H1 (cell line): ENCODE measurements at places on chromosomes 12 and 14. TPM values are rescaled to one million over a fixed set of nuclear protein-coding genes. Genes with fewer than 3 reads are reported as not detected.

Gene SLC5A8
- 0.11 TPM in 1 of 2 replicates, not detected in the other for total RNA-seq

Gene KRT72
- total RNA-seq: not detected in 2 replicates

Gene CMA1
- not detected in 2 replicates for total RNA-seq

Gene TULP3
- 18.4 and 21.7 TPM in 2 replicates for total RNA-seq

Gene TPH2
- 0.90 and 1.1 TPM in 2 replicates for total RNA-seq

Gene DICER1
- 60.2 and 61.8 TPM in 2 replicates for total RNA-seq

- no peaks in the 10 kb centered on the region for H3K27me3 ChIP-seq
- H3K4me1 ChIP-seq: no peaks in the 10 kb centered on the region
- H3K27ac ChIP-seq: no peak overlapping the region
- no peak for DNase-seq
Observed at GRCh38 chr14:44639781-44640385, 132.8 kb upstream of the FSCB start.

DNA sequence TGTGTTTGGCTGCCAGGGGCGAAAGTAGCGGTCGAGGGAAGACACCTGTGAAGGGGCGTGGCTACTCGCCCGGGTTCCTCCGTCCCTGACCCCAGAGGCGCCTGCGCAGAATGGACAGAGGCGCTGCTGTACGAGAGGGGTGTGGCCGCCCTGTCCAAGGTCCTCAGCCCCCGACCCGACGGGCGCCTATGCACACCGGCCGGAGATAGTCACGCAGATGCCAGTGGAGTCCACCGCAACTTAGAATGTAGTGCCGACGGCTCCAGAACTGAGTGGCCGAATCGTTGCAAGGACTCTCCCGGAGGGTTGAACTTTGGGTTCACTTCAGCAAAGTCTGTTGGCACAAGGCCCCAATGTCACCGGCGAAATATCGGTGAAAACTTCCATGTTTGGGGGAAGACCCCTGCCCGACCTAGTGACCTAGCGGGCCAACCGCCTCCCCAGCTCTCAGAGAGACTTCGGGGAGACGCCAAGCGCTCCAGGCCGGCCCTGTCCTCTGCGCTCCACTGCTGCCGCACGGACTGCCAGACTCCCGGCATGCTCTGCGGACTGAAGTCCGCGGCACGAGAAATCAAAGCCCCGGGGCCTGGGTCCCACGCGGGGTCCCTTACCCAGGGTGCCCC lies 541 bp upstream of the RNU6-7 start:
- H3K4me1 ChIP-seq: no peaks in the 10 kb centered on the region
- DNase-seq: peak; percentile 95
- no peak overlapping the region for H3K27ac ChIP-seq
- H3K36me3 ChIP-seq: no peaks in the 10 kb centered on the region
- H3K27me3 ChIP-seq: no peaks in the 10 kb centered on the region

DNA sequence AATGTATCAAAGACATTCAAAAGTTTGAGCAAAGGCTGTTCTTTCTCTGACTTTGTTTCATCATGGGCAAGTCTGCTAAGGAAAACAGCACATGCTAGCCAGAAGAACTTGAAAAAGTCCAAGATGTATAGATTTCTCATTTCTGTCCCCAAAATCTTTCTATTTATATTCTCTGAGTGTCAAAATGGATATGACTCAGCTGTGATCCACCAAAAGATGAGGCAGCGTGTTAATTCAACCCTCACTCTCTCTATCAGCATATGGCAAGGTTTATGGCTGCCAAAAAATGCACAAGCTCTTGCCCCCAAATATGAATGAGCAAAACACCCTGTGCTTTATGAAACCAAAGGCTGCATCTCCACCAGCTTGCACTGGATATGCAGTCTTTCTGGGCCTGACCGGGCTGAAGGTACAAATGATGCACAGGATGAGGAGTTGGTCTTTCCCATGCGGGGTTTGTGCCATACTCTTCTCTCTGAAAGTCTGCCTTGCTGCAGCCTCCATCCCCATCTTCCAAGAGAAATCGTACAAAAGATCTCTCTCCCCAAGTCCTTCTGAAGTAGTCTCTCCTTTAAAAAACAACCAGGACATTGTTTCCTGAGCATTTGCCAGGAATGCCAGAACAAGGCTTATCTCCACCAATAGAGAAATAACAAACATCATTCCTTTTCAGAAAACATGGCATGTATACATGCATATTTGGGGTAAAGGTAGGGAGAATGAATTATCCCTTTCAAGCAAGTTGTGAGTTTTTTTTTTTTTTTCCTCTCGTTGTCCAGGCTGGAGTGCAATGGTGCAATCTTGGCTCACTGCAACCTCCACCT lies 203.4 kb downstream of the TMX1 start:
- no peaks in the 10 kb centered on the region for H3K36me3 ChIP-seq
- 0 out of 2 replicates have a peak, but pooled peaks cover 3% of the 10 kb centered on the region for H3K4me1 ChIP-seq
- no peaks in the 10 kb centered on the region for H3K27me3 ChIP-seq
- no peak overlapping the region for H3K27ac ChIP-seq
- no peak overlapping the region for H3K4me3 ChIP-seq

DNA sequence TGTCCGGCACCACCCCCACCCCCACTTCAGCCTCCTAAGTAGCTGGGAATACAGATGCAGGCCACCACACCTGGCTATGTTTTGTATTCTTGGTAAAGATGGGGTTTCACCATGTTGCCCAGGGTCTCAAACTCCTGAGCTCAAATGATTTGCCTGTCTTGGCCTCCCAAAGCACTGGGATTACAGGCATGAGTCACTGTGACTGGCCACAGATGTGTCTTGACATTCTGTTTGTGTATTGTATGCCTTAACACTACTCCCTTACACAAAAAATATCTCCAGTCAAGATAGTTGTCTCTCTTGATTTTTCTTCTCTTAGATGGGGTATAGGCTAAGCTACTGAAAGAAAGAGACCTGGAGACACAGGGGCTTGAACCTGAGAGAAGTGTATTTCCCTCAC lies 17.6 kb downstream of the CLEC14A start:
- no peaks in the 10 kb centered on the region for H3K36me3 ChIP-seq
- H3K27ac ChIP-seq: no peak overlapping the region
- no peak for DNase-seq
- H3K27me3 ChIP-seq: peaks cover 4% of the 10 kb centered on the region
- no peaks in the 10 kb centered on the region for H3K4me1 ChIP-seq
- H3K4me3 ChIP-seq: no peak overlapping the region

DNA sequence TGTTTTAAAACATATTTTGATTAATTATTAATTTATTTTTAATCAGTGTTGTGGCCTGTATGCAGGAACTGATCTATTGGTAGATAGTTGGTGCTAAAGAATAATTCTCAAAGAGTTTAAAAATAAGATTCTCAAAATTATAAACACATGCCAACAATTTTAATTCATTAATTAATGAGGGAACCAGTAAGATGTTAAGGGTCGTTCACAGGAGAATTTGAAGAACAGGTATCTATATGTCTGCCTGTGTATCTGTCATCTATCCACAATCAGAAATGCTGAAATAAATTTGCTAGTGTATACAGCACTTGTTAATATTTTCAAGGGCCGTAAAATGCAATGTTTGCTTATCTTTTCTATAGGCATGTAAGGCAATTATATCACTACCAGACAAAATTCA lies 18.4 kb downstream of the DAAM1 start:
- no peak overlapping the region for H3K4me3 ChIP-seq
- no peaks in the 10 kb centered on the region for H3K4me1 ChIP-seq
- H3K36me3 ChIP-seq: no peaks in the 10 kb centered on the region
- H3K27me3 ChIP-seq: no peaks in the 10 kb centered on the region
- H3K27ac ChIP-seq: no peak overlapping the region
- no peak for DNase-seq

DNA sequence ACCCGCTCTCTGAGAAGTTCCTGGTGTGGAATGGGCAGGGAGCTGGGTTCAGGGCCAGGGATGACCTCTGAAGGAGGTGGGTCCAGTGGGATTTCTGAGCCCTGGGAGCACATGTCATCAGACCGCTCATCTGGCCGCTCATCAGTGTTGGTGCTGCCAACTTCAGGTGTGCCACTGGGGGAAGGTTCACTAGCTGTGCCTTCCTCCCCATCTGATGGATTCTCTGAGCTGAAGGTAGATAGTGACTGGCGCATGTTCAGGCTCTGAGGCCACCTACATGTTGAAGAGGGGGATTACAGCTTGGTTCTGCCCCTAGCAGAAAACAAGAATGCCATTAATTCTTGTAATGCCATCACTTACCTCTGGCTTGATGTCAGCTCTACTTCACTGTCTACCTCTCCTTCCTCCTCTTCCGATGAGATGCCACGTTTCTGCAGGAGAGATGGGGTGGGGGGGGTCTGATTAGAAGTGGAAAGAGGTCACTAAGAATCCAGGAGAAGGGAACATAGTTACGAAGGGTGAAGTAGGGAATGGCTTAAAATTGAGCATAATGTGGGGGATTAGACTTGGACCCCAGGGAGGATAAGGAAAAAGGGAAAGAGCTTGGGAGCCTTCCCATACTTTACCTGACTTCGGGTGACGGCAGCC lies 17.2 kb downstream of the MAP3K12 start:
- no peaks in the 10 kb centered on the region for H3K27me3 ChIP-seq
- DNase-seq: no peak
- H3K27ac ChIP-seq: no peak overlapping the region
- peaks cover 44% of the 10 kb centered on the region for H3K36me3 ChIP-seq
- H3K4me1 ChIP-seq: peaks cover 5% of the 10 kb centered on the region; the same call in 1 of the 2 replicates

DNA sequence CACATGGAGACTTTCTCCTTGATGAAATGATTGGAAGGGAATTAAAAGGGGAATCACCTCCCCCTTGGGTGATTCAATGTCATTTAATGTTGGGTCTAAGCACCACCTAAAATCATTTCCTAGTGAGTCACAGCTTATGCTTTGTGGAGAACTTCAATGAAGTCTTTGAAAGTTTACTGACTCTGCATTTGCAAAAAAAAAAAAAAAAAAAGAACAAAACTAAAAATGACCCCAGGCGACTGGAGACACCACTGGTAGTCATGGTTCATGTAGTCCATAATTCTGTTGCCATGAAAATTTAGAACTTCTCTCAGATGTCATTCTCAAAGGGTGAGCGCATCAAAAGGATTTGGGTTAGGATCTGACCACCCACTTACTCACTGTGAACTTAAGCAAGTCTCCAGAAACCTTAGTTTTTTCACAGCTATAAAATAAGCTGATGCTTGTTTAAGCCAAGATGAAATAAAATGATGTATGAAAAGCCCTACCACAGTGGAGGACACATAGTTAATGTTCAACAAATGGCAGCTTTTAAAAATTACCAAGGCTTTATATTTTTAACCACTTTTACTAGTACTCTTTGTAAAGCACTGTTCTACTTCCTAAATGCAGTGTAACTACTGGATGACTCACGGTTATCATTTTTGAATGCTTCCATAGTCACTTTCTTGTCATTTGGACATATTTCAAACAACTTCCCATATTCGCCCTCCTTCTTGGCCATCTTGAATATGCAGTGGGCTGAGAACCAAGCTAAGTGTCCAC lies 18.1 kb upstream of the KSR2 start:
- H3K36me3 ChIP-seq: no peaks in the 10 kb centered on the region
- H3K4me1 ChIP-seq: no peaks in the 10 kb centered on the region
- no peak overlapping the region for H3K4me3 ChIP-seq
- DNase-seq: no peak

- DNase-seq: no peak
- no peaks in the 10 kb centered on the region for H3K27me3 ChIP-seq
- H3K4me1 ChIP-seq: peaks cover 2% of the 10 kb centered on the region
- H3K36me3 ChIP-seq: no peaks in the 10 kb centered on the region
Observed at GRCh38 chr12:12315838-12316237, 34.2 kb downstream of the MANSC1 start.

DNA sequence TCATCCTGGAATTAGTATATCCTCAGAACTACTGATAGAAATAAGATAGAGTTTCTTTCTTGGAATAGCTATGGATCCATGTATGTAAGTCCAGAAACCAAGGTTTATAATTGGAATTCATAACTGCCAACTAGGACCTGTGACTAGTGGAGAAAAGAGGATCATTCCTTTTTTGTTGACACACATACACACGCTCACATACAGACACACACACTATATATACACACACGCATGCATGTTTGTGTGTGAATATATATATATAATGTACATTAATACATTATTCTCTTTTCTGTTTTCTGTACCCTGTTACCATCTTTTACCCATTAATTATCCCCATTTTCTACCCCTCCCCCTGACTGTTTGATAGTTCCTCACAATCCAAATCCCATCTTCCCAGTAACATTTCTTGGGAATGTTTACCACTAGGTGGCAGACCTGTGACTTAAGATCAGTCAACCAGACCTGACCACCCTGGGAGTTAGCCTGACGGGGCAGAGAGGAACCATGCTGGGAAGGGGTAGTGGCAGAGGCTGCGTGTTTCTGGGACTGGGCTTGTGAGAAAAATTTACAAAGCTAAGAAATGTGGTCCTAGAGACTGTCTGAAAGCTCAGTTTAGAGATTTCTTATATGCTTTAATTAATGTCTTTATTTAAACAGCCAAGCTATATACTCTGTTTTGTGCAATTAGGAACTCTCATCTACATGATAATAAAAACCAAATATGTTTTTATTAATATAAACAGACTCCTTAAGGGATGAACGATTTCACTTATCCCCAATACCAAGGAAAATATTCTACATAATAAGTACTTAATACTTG lies 308.0 kb downstream of the PPFIA2 start:
- H3K4me1 ChIP-seq: no peaks in the 10 kb centered on the region
- DNase-seq: peak; percentile 25
- H3K27me3 ChIP-seq: no peaks in the 10 kb centered on the region
- no peaks in the 10 kb centered on the region for H3K36me3 ChIP-seq
- H3K27ac ChIP-seq: no peak overlapping the region

GRCh38 chr12:103868215-103868614 lies 27.2 kb upstream of the NT5DC3 start:
- no peaks in the 10 kb centered on the region for H3K27me3 ChIP-seq
- DNase-seq: no peak
- H3K4me3 ChIP-seq: no peak overlapping the region
- no peaks in the 10 kb centered on the region for H3K36me3 ChIP-seq
